ENCODE measurements at places on chromosomes 2 and 18. TPM values are rescaled to one million over a fixed set of nuclear protein-coding genes. Genes with fewer than 3 reads are reported as not detected.

- DNase-seq = no peak
These were observed 10.5 kb downstream of the EFHD1 start for GRCh38 chr2:232643813-232644347.

TBR1 gene
- 0.02 TPM for total RNA-seq

DNA sequence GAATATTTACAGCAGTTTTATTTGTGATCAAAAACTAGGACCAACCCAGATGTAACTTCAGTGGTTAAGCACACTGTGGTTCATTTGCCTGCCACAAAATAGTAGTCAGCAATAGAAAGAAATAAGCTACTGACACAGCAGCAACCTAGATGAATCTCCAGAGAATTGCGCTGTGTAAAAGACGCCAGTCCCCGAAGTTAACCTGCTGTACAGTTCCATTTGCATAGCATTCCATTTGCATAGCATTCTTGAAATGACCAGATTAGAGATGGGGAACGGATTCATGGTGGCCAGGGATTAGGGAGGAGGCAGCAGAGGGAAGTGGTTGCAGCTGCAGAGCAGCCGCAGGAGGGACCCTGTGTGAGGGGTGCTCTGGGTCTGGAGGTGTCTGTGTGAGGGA is 39.3 kb upstream of the NFATC1 start:
- no peak for DNase-seq

DNA sequence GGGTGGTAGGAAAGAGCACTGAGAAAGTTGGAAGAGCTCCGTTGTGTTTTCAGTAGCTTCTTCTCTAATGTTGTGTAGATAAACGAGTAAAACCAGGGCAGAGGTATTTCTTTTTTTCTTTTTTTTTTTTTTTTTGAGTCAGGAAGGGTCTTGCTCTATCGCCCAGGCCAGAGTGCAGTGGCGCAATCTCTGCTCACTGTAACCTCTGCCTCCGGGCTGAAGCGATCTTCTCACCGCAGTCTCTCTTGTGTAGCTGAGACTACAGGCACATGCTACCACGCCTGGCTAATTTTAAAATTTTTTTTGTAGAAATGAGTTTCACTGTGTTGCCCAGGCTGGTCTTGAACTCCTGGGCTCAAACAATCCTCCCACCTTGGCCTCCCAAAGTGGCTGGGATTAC is 6.6 kb downstream of the GRHL1 start:
- no peak for DNase-seq

DNA sequence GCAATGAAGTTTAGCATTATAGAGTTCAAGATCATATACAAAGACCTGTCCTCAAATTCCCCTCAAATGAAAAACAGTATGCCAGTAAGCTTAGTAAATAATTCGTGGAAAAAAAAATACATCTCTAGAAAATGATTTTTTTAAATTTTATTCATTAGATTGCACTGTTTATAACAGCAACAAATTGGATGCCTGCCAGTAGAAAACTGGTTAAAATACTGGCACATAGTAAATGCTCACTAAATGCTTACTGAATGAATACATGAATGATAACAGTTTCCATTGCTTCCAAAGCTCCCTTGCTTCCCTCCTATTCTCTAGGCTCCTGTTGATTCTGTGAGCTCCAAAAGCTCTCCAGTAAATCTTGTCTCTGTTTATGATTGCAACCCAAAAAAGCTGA is 25.5 kb upstream of the SEH1L start:
- DNase-seq = no peak

RNF125 gene
- 0.43 TPM for total RNA-seq

GRCh38 chr2:37771600-37772088 is 100.2 kb upstream of the CDC42EP3 start:
- DNase-seq = peak; percentile 79

WDR33 gene
- 34.5 TPM for total RNA-seq

KCNG3 gene
- not detected for total RNA-seq

GRCh38 chr2:74496997-74497776 is 2.2 kb downstream of the LBX2 start:
- DNase-seq = no peak

DNA sequence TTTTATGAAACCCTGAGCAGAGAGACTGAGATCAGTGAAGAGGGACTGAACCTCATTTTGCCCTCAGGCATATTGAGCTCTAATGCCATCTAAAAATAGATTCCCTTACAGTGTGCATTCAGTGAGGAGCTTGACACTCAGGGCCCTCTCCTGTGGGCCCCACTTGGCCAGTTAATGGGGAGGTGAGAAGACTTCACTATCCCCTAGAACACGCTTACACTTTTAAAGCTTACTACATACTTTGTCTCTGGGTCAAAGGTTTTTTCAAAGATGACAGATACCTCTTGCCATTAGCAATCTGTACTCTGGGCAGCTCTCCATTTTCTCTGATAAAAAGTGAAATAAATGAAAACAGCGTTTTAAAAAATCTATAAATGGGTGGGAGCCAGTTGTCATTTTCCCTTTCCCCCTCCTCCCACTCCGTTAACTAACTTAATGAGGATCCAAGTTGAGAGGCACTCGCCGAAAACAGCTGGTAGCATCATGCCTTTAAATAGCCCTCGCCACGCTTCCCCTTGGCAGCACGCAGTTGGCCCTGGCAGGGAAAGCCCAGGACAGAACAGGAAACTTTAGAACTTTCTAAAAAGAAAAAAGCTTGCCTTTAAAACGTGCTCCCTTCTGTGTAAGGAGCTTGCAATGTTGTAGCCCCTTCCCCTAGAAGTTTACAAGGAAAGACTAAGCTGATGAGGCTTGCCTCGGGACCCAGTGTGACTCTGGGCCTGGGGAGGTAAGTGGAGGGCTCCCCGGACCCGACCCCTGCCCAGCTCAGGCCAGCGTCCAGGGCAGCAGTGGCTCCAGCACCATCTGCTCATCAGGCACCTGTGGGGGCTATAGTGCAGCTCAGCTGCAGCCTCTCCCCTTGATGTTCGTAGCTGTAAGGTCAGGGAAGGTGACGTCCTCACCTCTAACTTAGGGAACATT is 58.8 kb upstream of the FOSL2 start:
- DNase-seq = no peak

- DNase-seq = no peak
These were observed 23.0 kb downstream of the CDC42EP3 start for GRCh38 chr2:37648331-37649011.

GRCh38 chr18:30016179-30016578 is 1026.4 kb downstream of the DSC3 start:
- no peak for DNase-seq

DNA sequence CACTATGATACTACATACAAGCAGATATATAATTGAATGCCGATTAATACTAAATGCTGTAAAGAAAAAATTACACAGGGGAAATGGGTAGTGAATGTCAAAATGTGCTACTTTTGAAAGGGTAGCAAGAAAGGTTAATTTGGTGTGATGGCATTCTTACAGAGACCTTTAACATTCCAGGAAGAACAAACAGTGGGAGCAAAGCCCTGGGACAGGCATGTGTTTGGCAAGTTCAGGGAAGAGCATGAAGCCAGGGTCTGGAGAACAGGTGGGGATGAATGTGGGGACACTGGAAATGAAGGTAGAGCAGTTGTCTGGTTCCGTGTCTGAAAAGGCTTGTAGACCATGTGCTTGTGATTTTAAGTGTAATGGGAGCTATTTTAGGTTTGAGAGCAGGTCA is 82.2 kb upstream of the CYTIP start:
- no peak for DNase-seq

CHAC2 gene
- total RNA-seq = 5.2 TPM

Data from HFFc6 (cell line).